Left ventricle myocardium superior (tissue), 1 donor: ENCODE measurements at places on chromosomes 12 and 14.

DNA sequence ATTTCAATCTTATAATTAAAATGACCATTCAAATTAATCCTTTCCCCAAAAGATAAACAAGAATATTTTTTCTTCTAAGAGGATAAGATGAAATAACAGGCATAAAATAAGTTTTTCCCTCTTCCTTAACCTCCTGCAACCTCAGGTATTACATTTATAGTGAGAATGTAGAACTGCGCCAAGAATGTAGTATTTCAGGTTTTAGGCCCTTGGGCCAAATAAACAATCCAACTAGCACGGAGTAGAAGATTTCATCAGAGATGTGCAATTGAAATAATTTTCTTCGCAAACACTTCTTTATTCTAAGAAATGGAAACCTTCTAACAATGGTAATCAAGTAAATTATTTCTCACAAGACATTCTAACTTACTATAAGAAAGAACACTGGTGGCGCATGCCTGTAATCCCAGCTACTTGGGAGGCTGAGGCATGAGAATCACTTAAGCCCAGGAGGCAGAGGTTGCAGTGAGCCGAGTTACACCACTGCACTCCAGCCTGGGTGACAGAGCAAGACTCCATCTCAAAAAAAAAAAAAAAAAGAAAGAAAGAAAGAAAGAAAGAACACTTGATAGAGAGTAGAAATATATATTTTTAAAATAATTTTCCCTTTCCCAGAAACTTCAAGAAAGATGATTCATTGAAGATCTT lies 100.8 kb downstream of the TAOK3 start:
- DNase-seq, result no peak

GRCh38 chr12:26461776-26462175 lies 266.4 kb downstream of the SSPN start:
- no peak for DNase-seq

DNA sequence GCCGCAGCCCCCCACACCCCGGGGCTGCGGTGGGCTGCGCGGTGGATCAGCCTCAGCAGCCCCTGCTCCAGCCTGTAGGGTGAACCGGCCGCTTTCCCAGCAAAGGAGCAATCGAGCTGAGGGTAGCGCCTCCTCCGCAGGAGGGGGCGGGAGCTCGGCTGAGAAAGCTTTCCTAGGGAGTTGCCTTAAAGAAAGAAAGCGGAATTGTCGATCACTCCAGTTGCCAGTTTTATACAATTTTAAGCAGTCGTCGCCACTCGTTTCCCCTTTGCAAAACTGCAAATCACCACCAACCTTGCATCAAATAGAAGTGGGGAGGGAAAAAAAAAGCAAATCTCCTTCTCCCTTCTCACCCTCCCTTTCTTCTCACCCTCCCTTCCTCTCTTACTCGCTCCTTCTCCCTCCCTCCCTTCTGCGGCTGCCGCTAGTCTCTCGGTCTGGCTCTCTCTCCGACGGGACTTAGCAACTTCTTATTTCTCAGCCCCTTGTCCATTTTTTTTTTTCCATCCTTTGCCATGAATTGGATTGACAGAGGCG lies at the start of gene PDE3A:
Gene PDE3A, plus strand, starts transcription at position 424 of the 537 bp plus-strand sequence. CDS start 748 bp downstream, outside the sequence.
- peak; percentile 84 for DNase-seq

DNA sequence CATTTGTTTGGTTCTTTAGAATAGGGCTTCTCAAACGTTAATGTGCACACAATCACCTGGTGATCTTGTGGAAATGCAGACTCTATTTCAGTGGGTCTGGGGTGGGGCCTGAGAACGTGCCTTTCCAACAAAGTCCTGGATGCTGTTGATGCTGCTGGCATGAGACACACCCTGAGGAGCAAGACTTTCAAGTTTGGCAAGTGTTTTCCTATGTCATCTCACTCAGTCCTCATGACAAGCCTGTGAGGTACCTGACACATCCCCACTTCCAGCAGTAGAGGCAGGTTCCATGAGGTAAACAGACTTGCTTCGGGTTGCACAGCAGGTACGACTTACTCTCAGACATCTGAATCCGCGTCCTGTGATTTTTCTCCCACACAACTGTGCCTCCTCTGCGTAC lies 147.1 kb downstream of the MYRFL start:
- no peak for DNase-seq

- no peak for DNase-seq
Measured at GRCh38 chr12:31297572-31298514, 28.1 kb downstream of the SINHCAF start.

DNA sequence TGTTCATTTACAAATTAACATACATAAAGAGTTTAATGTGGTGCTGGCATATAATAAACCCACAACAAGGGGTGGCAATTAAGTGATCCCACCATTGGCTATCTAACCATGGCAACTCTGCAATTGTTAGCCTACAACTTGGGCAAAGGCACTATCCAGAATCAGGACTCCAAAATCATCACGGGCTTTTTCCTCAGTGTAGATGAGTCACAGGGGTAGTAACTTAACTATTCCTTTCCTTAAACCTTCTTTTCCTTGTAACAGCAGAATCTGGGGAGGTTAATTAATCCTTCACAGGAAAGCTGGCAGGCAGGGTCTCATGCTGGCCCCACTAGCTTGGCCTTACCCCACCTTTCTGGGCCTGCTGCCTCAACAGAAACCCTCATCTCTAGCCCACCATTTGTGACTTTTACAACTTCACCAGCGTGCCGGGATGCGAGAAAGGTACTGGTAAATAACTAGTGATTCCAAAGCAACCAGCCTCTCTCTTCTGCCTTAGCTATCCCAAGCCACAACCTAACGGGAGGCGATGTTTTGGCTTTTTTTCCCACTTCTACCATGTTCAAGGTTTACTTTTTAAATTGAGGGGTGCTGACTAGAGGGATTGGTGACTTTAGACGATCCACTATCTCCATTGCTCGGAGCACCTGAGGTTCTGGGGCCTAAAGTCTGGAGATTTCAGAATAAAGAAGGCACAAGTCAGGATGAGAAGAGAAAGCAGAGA lies 744 bp downstream of the ATP5MC2 start:
- no peak for DNase-seq
